ENCODE measurements at places on chromosomes 5 and 9.

DNA sequence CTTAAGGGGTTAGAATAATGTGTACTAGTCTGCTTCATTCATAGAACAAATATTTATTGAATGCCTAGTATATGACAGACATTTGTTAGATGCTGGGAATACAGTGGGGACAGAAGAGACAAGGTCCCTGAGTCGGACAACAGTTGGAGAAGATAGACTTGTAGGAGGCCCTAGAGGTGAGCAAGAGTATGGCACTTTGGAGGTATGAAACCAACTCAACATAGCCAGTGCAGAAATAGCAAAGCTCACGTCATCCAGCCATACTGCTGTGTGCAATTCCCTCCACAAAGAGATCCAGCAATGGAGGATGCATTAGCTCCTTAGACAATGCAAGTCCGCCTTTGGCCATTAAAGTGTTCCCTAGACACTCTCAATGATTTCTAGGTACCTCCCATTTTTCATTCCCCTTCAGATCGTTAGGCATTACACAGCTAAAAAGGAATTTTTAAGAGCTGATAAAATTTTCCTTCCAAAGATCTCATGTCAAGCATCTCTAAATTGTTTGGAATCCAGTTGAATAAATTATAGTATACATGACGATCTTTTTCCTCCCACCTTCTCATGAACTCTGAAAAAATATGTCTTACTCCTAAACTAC lies 1949.6 kb upstream of the WWC1 start:
- no peak for DNase-seq

DNA sequence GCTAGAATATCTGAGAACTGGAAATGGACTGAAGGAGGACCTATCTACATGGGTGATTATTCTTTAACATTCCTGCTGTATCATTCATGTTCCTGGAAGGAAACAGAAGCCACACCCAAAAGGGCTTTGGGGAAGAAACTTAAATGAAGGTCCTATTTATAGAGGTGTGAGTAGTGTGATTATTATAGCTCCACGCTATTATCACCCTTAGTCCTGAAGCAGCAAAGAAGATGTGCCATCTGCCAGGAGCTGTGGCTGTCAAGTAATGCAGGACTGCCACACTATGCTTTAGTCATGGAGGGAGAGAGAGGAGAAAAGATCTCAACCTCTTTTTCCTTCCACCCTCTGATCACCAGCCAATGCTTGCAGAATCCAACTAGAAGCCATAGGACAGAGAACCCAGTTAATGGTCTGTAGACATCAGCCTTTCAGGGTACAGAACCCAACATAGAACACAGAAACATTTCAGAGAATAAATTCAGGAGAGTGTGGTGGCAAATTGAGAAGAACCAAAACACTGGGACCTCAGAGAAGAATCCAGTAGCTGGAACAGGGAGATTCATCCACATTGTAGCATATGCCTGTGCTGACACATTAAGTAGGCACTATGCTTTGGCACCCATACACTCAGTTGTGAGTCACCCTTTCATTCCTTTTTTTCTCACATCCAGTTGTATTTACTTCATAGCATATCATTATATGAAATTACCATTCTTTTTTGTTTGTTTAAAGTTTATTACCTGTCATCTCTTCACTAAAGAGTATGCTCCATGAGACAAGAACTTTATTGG lies 21.0 kb upstream of the RNF180 start:
- no peak for DNase-seq

- no peak for DNase-seq
These were observed 153.4 kb downstream of the HSPA4 start for GRCh38 chr5:133205204-133205603.

DNA sequence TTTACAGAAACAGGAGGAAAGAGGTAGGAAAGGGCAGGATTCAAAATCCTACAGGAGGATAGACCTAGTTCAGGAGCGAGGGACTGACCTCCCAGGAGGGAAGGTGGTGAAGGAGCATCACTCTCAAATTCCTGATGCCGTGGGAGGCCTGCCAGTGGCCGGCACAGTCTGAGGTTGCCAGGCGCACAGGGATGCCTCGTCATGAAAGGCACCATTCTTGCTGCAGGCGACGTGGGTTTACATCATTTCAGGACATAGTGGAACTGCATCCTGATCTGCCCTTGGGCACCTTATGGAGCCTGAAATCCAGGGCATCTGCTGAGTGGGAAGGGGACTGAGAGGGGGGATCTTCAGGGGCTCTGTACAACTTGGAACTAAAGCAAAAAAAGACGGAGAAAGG lies 163.2 kb upstream of the S1PR3 start:
- no peak for DNase-seq

DNA sequence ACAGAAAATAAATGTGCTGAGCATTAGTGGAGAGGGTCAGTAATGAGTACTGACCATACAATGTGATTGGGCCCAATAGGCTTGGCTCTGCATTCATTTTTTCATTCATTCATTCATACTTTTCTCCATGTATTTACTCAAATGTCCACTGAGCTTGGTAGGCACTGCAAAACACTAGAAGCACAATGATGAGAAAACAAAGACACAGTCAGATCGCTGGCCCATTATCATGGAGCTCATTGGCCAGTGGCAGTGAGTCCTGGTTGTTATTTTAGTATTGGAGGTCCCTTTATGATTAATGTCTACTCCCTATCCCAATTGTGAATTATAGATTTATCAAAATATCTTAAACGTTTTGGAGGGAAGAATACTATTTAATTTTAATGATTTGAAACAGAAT lies 1079.7 kb upstream of the DMAC1 start:
- no peak for DNase-seq
